ENCODE measurements at places on chromosomes 5 and 9.

GRCh38 chr9:7185612-7186011, 427.8 kb downstream of the KDM4C start:
- no peak for DNase-seq

DNA sequence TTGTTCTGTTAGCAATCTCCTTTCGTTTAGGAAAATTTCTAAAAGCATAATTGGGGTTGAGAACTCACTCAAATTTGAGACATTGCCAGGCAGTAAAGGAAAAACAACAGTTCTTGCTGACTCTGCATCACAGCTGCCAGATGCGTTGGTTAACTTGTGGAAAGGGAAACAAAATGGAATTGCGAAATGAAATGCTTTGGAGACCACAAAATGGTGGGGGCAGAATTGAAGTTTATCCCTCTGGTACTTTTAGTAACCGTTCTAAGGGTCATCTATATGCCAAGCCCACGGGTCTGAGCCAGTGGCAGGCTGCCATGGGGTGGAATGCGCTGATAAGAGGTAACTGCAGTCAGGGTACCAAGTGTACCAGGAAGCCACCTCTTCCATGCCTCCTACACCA, 28.6 kb upstream of the SELENOP start:
- no peak for DNase-seq

DNA sequence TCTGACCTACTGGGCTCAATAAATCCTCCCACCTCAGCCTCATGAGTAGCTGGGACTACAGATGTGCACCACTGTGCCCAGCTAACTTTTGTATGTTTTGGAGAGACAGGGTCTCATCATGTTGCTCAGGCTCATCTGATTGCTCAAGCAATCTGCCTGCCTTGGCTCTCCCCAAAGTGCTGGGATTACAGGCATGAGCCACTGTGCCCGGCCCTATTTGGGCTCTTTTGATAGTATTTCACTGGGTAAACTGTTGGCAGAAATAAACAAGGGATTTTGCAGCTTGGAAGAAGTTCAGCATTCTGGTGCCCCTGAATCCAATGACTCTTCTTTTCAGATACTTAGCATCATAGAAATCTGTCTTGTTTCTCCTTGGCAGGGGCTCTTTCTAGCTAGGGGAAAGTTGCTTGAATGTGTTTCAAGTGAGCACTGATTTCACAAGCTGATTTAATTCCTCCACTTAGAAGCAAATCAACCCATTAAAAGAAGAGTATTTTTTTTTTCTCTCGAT, 146.8 kb downstream of the PAPPA start:
- DNase-seq, result no peak

DNA sequence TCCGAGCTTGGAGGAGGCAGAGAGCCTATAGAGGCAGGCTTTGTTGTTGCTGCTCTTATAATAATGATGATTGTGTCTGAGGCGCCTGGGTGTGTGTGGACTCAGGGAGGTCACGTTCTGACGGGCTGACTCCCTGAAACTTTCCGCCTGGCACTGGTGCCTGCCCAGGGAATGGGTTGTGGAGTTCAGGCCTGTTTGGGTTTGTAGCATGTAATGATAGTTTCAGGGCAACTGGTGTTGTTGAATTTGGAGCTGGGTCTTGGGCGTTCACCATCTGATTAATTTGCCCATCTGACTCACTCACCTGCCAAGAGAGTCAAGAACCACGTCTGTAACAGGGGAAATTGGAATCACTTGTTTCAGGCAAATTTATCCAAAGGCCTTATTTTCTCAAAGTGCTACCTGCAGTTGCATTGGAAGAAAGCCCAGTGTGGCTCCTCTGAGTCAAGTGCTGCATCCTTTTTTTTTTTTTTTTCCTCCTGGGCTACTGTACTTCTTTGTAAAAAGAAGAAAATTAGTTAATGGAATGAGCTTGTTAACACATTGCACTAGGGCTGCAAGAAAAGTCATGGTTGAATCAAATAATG, 386.5 kb downstream of the GADD45G start:
- DNase-seq, result no peak

DNA sequence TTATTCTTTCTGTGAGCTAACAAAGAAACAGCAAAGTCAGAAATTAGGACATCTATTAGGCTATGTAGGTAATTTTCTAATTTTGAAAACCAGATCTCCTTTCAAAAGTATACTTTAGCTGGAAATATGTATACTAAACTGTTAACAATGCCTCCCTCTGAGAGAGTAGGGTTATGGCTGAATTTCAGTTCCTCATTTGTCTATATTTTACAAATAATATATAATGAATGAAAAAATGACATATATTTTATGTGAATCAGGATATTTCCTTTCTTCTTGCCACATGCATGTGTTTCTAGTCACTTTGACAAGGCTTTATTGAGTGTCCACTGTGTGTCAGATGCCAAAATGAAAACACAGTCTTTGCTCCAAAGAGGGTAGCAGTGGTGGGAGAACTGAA, 15.4 kb downstream of the HACD4 start:
- DNase-seq, result no peak

GRCh38 chr5:124104344-124104743, 592.4 kb downstream of the CSNK1G3 start:
- no peak for DNase-seq

GRCh38 chr9:94985649-94986048, 259.1 kb downstream of the AOPEP start:
- DNase-seq, result no peak

GRCh38 chr5:71977311-71977710, 130.0 kb upstream of the MAP1B start:
- DNase-seq, result no peak

- DNase-seq, result no peak
Observed at GRCh38 chr5:111776913-111777781, 20.2 kb upstream of the NREP start.

- no peak for DNase-seq
Observed at GRCh38 chr5:147234825-147235635, at the start of gene STK32A. TSS of gene STK32A (plus strand) at chr5:147235026. CDS start at chr5:147239635, 4,609 bp downstream.

DNA sequence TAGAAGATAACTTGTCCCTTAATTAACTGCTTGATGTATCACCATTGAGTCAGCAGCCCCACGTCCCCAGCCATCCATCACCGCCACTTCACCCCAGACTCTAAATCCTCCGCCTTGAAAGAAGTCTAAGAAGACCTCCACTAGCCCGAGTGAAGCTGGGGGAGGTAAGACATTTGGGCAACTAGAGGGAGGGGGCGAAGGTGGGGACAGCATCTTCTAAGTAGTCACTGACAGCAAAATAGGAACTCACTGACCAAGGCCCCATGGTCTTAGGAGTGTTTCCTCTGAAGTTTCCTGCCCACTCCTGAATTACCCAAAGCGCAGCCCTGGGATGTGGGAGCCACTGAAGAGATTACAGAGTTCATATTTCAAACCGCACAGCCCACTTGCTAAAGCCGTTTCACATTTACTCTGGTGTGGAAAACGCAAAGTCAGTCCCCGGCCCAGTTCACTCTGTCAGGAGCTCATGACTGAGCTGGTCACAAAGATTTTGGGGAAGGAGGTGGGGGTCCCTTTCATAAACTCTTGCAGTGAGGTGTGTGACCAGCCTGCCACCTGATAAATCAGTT, 107.4 kb downstream of the LHFPL2 start:
- no peak for DNase-seq

DNA sequence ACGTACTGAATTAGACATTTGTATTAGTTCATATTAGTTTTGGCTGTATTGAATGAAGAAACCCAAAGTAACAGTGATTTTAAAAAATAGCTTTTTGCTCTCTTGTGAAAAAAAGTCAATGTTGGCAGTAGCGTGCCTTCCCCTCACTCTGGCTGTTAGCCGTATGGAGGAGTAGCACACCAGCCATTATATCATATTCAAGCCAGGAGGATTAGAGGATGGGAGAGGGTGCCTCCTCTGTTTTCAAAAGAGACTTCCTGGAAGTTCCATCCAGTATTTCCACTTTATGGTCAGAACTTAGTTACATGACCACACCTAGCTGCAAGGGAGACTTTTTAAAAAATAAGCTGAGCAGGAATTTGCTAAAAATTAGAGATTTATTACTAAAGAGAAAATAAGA, 41.2 kb downstream of the GPR21 start:
- no peak for DNase-seq

DNA sequence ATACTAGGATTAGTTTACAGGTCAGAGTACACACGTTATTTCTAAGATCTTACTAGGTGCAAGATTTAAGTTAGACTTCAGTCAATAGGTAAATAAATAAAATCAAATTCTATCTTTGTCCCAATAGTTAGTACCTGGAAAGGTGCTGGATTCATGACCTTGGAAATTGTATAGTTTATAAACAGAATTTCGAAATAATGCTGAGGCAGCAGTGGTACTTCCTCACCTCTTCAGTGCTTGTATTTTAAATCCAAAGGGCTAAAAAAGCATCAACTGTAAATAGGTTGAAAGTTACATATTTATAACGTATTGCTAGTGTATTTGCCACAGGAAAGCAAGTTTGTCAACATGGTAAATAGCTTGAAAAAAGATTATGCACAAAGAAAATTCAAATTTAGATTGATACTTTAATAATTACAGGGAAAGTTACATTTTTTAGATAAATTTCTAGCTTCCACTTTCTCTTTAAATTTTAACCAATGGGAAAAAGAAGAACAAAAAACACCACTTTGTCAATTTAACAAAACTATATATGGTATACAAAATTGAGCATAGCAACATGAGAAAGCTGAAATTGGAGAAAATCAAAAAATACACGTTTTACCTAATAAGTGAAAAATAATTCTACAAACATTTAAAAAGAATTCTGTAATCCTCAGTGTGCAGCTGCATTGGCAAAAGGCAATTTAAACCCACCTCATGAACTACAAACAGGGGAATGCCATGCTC, 46.5 kb downstream of the NR3C1 start:
- no peak for DNase-seq

GRCh38 chr9:132586830-132587591, 4.6 kb downstream of the BARHL1 start:
- no peak for DNase-seq

GRCh38 chr9:78028926-78029325, 2.7 kb downstream of the GNAQ start:
- no peak for DNase-seq

- no peak for DNase-seq
Observed at GRCh38 chr5:13939638-13940037, 4.8 kb downstream of the DNAH5 start.

DNA sequence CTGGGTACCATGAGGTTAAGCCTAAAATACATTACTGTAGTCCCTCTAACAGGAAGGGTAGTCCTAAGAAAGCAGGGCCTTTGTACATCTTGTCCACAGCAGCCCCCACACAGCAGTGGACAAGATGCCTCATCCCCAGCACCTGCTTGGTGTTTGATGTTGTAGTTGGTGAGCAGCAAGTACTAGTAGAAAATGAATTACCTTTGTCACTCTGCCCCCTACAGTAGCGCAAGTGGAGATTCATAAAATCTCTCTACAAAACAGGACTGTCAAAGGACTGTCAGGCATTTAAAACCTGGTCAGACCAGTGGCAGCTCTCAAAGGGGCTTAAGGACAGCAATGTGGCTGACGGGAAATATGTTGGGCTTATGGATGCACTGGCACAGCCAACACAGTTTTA, 122.5 kb downstream of the TMEM174 start:
- no peak for DNase-seq

DNA sequence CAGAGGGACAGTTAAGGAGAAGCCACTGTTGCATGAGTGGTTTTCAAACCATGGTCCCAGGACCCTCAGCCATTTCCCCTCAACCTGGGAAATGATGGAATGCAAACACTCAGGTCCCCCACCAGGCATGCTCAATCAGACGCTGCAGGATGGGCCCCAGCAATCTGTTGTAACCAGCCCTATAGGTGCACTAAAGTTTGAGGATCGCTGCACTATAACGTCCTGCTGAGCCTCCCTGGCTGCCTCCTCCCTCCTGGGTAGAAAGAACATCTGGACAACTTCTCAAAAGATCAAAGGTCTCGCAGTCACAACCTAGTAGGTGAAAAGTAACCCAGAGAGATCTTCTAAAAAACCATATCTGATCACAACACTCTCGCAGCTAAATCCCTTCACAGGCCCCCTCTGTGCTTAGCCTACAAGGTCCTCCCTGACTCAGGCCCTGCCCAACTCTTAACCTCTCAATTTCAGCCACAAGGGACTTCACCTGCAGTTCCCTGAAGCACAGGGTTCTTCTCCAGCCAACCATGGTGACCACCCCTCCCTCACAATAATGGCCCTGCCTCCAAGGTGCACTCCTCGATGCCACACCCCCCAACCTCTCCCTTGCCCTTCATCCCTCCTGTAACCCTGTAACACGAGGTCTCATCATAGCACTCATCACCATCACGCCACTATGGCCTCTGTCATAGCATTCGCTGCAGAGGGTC, 3.5 kb downstream of the SHB start:
- no peak for DNase-seq

DNA sequence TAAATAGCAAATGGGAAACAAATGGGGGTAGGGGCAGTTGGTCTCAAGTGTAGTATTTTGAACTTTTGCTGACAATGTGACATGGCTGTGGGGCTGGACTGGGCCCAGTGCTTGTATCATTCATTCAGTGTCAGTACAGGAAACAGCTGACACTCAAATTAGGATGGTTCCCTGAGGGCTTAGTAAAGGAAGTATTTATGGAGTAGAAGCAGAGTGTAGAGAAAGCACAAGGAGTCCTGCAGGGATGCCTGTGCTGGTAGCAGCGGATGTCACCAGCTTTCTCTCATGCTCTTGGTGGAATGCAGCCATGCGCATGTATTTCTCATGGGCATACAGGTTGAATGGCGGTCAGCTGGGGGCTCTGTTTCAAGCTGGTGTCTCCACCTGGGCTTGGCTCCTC, 72.9 kb upstream of the SLC44A1 start:
- no peak for DNase-seq

DNA sequence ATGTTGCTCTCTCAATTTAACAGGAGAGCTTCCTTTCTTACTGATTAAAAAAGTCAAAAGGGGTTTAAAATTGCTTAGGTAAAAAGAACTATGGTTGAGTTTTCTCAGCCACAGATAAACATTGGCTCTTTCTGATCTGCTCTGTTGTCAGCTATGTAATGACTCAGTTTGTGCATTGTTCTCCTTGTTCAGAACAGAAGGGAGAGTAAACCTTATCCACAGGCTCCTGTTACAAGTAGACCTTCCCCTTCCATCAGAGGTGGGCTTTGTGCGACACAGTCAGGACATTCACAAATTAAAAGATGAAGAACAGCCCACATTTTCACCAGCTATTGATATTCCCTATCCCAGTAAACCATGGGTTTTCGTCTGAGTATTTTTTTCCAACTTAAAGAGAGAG, 236.3 kb upstream of the SEMA6A start:
- no peak for DNase-seq

DNA sequence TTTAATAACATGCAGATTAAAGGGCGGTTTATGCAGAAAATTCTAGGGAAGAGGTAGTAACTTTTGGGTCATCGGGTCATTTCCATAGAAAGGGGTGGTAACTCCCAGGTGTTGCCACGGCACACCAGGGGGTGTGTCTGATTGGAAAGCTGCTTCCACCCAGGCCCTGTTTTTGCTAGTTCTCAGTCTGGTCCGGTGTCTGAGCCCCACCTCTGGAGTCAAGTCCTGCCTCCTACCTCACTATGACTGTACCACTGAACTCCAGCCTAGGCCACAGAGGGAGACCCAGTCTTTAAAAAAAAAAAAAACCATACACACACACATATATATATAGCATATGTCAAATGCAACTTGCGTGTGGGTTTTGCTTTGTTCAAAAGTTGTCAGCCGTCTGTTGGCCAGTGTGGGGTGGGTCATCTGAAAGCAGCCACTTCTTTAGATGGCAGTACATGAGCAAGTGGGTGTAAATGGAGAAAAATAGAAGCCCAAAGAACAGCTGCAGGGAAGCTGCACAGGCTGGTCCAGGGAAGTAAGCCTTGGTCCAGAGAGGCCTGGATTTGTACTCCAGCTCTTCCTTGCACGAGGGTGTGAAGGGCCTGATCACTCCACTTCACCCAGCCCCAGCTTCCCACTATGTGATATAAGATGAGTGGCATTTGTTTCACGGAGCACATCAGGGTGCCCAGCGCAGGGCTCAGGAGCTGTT, 110.7 kb upstream of the SPRY4 start:
- no peak for DNase-seq

Measured in activated naive CD4-positive, alpha-beta T cell treated with anti-CD3 and anti-CD28 coated beads for 36 hours (primary cell).